Cerebellar cortex (tissue), 1 donor: ENCODE measurements at places on chromosomes 4 and X.

DNA sequence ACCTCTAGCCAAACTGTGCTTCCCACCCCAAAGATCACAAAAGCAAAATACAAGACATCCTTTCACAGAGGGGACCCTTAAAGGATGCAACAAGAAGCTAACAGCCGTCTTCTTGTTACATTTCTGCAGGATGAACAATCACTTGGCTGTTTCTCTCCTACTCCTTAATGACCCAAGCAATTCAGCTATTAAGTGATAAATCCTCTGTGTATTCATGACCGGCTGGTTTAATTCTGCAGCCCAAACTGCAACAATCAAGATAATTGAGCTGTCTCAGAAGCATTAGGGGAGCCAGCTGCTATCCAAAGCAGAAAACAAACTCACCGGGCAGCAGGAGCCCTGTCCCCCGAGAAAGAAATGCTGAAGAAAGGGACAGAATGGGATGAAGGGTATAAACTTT is 85.9 kb upstream of the ACSL4 start:
- DNase-seq: no peak

DNA sequence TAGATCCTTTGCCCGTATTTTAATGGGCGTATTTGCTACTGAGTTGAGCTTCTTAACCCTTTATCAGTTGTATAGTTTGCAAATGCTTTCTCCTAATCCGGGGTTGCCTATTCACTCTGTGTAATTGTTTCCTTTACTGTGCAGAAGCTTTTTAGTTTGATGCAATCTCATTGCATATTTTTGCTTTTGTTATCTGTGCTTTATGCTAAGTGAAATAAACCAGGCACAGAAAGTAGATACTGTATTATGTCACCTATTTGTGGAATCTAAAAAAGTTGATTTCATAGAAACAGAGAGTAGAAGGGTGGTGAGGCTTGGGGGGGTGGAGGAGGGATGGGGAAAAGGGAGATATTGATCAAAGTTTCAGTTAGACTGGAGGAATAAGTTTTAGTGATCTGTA is 17.7 kb downstream of the OGT start:
- DNase-seq: no peak

DNA sequence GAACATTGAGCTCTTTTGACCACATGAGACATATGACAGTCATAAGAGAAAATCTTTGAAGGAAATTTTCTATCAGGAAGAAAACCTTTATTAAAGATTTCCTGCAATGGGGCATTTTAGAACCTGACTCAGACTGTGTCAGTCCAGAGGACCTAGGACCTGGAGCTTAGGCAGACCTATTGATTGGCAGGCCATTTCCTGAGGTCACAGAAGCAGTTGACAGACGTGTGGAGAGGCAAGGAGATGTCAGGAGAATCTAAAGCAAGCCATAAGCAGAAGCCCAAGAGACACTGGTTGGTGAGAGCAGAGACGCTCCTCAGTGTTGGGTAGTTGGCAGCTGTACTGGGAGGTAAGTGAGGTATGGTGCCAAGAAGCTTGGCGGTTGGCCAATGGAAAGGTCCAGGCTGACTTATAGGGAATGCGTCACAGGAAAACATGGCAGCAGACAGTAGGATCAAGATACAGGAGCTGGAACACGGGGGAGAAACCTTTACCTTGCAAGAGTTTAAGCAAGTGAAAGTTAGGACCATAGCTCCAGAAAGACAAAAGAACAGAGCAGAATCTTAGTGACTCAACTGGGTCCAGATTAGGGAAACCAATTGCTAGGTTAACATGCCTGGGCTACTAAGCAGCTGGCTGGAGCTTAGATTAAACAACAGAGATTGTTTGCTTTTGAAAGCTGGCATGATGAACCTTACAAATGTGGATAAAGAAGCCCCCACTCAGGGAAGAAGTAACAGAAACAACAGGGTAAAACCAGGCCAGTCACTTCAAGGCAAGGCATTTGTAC is 18.6 kb downstream of the PALLD start:
- DNase-seq: no peak

DNA sequence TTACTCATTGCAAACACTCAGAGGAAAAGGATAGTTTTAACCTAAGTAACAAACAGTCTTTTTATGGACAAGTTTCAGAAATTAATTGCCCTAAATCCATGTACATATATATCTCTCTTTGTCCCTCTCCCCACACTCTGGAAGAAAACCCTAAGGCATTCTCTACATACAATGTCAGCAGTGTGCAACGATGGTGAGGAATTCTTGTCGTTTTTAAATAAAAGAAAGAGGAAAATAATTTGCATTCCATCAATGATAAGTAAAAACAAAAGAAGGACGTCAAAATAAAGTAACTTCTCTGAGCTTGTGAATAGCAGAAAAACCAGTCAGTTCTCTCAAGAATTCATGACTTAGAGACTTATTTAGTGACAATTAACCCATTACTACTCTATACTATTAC is 550.5 kb upstream of the DIPK2B start:
- no peak for DNase-seq

GRCh38 chr4:101417046-101417445 is 69.7 kb upstream of the PPP3CA start:
- no peak for DNase-seq

- DNase-seq: no peak
Measured at GRCh38 chr4:137694138-137694537, 161.8 kb upstream of the PCDH18 start.

DNA sequence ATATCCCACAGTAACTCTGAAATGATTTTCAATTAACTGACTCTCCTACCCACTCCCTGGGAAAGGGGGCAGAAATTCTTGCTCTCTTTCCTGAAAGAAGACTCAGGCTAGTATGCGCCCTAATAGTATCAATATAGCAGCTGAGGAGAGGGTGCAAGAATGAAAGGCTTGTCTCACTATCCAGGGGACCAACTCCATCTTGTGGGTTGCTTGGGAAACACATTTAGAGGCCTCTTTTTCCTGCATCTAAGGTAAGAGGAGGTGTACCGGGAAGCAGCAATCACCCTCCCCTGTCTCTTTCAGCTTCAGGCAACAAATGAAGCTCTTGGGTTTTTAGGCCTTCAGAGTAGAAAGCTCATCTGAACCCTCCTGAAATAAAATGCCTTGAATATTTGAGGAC is 11.3 kb downstream of the TMEM255A start:
- no peak for DNase-seq

- no peak for DNase-seq
Measured at GRCh38 chrX:84133023-84133422, 55.0 kb downstream of the RPS6KA6 start.

DNA sequence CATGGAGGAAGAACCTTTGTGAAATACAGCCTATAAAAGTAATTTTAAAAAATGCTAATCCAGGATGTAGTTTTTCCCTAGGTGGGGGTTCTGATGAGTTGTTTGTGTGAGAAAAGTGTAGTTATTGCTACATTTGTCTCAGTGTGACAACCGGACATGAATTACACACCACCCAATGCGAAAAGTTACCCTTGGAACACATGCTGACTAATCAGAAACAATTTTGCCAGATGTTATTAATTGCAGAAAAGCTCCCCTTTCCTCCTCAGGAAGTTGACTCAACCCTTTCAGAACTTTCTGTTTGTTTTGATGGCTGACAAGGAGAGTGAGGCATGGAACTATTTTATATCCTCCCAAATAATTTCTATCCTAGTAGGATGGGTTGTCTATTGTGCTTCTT is 38.1 kb upstream of the EDA2R start:
- DNase-seq: no peak

DNA sequence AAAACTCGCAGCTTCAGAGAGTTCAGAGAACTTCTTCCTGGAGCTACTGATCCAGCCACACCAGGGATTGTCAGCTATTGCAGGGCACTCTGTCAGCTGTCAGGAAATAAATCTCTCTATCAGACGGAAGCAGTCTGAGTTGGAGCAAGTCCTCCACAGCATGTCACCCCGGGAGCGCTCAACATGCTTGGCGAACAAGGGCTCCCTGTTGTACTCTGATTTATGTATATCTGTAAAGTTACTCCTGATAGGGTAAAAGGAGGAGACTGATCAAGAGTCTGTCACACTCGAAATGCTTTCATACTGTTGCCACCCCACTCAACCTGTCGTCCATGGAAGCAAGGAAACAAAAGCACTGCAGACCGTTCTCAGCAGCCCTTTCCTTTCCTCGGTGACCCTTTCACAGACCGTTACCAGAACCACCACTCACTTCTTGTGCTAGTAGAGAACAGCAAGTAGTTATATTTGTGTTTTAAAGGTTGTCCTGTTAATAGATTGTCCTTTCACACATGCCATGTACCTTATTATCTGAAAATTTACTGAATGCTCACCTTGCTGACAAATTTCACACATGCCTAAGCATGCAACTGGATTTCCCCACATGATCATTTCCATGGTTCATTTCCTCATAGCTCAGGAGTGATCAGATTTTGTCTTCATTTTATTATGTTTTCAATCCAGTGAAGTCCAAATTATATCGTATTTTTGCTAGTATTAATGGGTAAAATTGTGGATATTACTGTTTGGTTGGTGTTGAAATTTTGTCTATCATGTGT is 2108.9 kb upstream of the TENM3 start:
- peak; percentile 16 for DNase-seq

- DNase-seq: no peak
Measured at GRCh38 chr4:13543032-13543838, 1.1 kb downstream of the NKX3-2 start.

DNA sequence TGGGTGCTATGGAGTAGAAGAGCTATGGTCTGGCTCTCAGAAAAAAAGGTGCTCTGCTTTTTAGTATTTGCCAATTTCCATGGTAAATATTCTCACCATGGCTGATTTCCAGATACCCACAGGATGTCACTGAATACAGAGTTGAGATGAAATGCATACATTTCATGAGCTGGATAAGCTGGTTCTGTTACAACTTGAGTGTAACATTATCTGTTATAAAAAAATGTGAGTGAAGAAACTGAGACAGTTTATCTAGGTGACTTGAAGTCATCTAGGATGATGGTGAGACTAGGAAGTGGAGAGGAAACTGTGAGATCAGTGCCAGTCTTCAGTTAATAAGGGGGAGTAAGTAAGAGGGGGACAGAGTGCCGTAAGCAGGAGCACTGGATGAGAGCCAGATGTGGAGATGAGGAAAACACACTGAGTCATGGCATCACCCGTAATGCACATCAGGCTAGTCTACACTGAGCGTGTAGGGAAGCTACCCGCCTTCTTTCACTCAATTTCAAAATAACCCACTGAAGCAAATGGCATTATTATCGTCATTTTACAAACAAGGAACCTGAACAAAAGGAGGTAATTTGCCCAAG is 5.0 kb downstream of the HPSE start:
- DNase-seq: no peak

DNA sequence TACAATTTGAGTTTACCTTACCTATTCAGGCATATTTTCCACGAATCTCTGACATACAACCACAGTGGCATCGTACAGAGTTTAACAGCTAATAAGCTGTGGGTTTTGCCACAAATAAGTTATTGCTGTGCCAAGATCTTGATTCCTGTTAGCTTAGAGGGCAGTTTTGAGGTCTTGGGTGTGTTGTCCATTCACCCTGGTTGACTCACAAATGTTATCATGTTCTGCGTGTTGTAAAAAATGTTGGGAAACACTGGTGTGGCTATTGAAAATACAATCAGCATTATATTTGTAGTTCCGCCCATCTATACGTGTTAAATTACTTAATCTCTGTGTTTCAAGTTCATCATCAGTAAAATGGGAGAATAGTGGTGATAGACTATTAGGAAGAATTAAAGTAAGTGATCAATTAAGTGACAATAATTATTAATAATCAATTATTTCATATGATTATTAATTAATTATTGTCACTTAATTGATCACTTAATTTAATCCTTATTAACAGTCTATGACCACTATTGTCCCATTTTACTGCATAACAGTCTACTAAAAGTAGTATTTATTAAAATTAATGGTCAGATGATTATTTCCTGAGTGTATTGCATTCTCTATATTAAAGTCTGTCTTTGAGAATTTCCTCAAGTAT is 96.3 kb downstream of the TMA16 start:
- no peak for DNase-seq

DNA sequence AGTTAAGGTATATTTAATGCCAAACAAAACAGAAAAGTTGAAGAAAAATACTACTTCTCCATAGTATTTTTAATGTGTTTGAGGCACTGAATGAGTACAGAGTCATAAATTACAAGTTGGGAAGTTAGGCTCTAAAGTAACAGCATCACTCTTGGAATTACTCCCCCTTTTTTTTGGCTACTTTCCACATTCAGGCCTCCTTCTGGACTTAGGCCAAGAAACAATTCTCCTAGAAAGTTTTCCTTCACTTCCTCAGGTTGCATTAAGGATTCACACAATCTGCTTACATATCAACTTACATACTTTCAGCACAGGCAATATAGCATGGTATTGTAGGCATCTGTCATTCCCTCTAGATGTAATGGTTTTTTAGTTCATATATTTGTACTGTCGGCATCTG is 52.1 kb downstream of the TMEM165 start:
- DNase-seq: no peak

- peak; percentile 50 for DNase-seq
Measured at GRCh38 chr4:110631584-110632505, 9.0 kb upstream of the PITX2 start.

- DNase-seq: no peak
Measured at GRCh38 chr4:152162331-152162697, 373.6 kb downstream of the FBXW7 start.

DNA sequence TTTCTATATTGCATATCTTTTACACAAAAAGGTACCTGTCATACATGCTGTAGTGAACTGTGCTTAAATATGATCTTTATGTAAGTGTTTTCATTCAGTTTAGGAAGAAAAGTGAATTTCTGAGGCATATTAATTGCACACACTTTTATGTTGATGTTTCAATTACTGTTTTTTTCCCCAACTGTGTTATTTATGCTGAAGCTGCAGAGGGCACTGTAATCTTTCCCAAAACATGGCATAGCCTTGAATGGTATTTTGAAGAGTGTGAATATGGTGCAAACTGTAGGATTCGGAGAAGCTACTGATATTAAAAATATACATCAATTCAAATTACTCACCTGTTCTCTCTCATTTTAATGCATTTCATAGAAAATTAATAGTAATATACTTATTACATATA is 6.0 kb upstream of the CENPE start:
- DNase-seq: no peak

GRCh38 chr4:6467600-6467999 is 4.8 kb downstream of the PPP2R2C start:
- DNase-seq: no peak

GRCh38 chrX:11750046-11750445 is 8.0 kb upstream of the MSL3 start:
- no peak for DNase-seq

DNA sequence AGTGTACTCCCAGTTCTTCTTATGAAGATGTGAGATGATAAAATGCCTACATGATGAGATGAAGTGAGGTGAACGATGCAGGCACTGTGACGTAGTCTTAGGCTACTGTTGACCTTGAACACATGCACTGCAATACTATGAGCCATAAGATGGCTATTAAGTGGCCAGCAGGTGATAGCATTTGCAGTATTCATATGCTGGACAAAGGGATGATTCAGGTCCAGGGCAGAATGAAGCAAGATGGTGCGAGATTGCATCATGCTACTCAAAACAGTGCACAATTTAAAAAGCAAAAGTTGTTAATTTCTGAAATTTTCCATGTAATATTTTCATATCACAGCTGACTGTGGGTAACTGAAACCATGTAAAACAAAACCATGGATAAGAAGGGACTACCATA is 781.4 kb downstream of the PCDH18 start:
- no peak for DNase-seq

- no peak for DNase-seq
Measured at GRCh38 chr4:44675366-44675765, 2.9 kb upstream of the GUF1 start.
